ENCODE measurements at places on chromosomes 2 and 18.
A peak's percentile ranks its signal among the peaks of the same experiment; 100 is the strongest.

GRCh38 chr2:208025814-208026184 is 472 bp upstream of the PLEKHM3 start:
- ATAC-seq, result peak; percentile 36

GRCh38 chr2:11573418-11574175 is 39.8 kb downstream of the GREB1 start:
- ATAC-seq, result no peak

- no peak for ATAC-seq
These were observed 879.9 kb downstream of the DCC start for GRCh38 chr18:53219853-53220252.

DNA sequence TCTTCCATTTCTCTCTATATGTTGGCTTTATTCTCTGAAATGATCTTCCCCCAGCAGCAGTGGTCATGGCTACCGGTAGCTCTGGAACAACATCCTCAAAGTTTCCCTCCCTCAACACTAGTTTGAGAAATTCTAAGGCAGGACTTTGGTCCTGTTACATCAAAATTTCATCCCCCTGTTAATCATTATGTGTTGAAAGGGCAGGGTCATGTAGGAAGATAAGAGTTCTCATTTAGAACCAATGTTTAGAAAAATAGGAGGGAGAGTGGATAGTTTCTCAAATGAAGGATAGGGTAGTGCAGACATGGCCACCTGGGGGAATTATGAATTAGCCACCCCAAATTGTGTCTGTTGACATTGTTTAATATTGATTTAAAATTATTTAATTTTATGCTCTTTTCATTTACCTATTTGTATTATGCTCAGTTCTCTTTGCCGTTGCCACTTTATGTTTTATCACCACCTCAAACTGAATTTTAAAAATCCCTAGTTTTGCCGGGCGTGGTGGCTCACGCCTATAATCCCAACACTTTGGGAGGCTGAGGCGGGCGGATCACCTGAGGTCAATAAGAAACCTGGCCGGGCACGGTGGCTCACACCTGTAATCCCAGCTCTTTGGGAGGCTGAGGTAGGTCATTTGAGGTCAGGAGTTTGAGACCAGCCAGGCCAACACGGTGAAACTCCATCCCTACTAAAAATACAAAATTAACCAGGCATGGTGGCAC is 22.3 kb downstream of the EML4 start:
- no peak for ATAC-seq

DNA sequence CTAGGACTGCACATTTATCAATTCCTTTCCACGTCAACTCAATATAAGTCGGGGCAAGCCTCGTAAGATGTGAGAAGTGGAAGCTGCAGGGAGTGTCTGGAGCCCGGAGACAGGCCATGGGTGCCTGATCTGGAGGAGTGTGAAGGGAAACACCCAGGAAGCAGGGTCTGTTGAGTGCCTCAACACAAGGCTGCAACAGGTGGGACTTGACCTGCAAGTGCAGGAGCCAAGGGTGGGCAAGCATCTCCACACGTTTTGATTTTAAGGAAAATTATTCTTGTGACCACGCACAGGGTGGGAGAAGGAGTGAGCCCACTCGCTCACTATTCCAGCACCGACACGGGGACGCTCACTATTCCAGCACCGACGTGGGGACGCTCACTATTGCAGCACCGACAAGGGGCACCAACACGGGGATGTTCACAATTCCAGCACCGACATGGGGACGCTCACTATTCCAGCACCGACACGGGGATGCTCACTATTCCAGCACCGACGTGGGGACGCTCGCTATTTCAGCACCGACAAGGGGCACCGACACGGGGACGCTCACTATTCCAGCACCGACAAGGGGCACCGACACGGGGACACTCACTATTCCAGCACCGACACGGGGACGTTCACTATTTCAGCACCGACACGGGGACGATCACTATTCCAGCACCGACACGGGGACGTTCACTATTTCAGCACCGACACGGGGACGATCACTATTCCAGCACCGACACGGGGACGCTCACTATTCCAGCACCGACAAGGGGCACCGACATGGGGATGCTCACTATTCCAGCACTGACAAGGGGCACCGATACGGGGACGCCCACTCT is 197.3 kb downstream of the EIPR1 start:
- peak; percentile 17 for ATAC-seq

DNA sequence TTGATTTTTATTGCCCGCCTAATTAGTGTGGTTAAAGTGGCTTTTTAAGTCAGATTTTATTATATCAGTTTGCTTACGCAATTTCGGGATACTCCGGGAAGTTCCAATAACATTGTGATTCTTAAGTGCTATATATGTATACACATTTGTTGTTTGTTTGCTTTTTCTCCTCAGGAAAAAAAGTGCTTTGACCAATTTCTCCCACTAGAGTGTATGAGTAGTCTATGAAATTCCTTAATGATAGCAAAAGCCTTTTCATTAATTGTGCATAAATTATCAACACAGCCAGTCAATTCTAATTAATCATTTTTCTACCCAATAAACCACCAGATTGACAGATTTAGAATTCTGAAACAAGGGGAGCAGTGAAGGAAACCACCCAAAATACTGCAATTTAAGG is 172.2 kb downstream of the DPP10 start:
- ATAC-seq, result no peak

DNA sequence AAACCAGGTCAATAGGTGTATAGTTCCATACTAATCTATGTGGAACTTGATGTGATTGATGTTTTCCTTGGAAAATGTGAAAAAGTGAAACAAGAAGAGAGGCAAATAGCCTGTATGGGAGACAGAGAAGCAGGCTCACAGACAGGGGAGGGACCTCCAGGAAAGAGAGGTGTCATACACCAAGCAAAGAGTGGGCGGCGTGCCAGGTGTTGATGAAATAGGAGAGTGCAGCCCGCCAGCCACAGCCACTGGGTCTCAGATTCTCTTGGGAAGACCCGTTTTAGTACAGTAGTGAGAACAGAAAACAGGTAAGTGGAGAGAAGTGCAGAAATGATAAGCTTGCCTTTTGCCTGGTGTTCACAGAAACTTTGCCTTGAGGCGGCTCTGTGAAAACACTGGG is 301.9 kb downstream of the ZNF407 start:
- ATAC-seq, result no peak

DNA sequence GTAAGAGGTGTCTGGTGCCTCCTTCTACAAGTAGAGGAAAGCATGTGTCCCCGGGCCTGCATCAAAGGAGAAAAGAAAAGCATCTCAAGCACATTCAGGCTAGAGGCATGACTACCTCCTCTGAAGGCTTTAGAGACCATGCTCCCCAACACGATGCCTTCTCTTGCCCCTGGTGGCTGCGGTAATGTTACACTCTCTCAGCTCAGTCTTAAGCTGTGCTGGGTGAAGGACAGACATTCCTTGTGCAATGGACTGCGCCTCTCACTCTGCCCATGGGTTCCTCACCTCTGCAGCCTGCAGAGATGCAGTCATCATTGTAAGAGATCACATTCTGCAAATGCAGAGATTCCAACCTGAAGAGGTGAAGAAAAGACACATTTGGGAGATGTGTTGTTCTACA is 148.2 kb upstream of the HNRNPA3 start:
- ATAC-seq, result no peak

DNA sequence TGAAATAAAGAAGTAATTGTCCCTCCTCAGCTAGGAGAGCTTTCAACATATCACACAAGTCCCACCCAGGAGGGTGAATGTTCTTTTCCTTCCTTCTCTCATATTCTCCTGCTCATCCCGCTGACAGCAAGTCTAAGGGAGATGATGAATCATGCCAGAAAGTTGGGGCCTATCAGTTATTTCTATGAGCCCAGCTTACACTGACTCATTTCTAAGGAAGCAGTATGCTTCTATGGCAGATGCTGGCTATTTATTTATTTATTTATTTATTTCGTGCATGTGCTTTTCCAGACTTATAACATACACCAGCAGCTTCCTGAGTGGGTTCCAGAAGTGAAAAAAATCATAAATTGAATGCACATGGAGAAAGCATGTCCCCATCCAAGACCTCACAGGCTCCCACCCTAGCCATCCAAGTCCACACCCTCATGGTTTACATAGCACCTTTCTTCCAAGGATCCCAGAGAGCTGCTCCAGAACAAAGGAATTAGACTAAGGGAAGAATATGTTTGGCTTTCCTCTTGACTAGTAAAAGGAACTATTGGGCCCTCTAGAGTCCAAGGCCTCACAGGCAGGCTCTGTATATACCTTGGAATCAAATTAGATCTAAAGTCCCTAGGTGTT is 1074.2 kb upstream of the ZEB2 start:
- no peak for ATAC-seq

DNA sequence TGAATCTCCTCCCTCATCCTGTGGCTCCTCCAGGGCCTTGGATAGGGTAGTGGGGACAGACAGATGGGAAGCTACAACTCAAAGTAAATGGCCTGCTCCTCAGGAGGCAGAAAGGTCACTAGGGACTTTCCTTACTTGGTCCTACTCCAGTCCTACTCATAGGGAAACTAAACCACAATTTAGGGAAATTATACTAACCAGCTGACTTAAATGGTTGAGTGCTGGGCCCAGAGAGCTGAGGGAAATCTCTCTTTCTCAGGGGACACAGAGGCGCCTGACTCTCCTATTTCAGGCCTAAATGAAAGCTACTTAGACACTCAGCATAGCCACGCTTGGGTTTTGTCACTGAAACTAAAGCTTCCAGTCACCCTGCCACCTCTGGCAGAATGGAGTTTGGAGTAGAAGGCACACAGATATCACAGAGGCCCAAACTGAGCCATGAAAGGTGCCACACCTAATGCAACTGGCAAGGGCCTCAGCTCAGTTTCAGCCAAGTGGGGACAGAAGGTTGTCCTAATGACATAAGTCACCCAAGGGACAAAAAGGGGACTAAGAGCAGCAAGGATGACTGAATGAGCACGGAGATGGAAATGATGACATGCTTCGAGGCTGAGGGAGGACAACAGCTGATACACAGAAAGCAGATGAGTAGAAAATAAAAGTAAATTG is 24.0 kb downstream of the CERKL start:
- no peak for ATAC-seq

GRCh38 chr2:237486334-237486818 is 675 bp upstream of the MLPH start:
- ATAC-seq, result no peak

- ATAC-seq, result peak; percentile 48
These were observed 168.7 kb upstream of the HDAC4 start for GRCh38 chr2:239569401-239570090.

DNA sequence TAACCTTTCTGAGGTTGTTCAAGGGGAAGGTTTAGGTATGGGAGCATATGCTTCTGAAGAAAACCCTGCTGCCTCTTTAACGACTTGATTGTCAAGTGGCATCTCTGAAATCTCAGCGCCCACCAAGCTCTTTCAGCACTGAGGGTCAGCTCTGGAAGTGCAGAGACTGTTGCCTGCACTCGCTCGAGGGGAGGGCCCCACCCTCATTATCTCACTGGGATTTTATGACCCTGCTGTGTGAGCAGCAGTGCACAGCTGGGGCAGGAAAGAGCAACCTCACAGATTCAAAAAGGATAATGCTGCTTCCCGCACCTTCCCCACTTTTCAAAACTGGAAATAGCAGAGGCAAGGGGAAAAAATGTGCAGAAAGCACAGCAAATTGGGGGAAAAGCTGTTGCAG is 56.9 kb upstream of the SPRED2 start:
- ATAC-seq, result no peak

GRCh38 chr18:32915516-32915915 is 142.7 kb upstream of the KLHL14 start:
- no peak for ATAC-seq

- no peak for ATAC-seq
These were observed 1.5 kb downstream of the C18orf54 start for GRCh38 chr18:54359233-54359632.

- no peak for ATAC-seq
These were observed 55.7 kb downstream of the NCAPH start for GRCh38 chr2:96391153-96391827.

GRCh38 chr2:114661971-114662939 is 219.8 kb downstream of the DPP10 start:
- ATAC-seq, result peak; percentile 17

GRCh38 chr18:21457179-21457535 is 143.3 kb downstream of the ESCO1 start:
- no peak for ATAC-seq

DNA sequence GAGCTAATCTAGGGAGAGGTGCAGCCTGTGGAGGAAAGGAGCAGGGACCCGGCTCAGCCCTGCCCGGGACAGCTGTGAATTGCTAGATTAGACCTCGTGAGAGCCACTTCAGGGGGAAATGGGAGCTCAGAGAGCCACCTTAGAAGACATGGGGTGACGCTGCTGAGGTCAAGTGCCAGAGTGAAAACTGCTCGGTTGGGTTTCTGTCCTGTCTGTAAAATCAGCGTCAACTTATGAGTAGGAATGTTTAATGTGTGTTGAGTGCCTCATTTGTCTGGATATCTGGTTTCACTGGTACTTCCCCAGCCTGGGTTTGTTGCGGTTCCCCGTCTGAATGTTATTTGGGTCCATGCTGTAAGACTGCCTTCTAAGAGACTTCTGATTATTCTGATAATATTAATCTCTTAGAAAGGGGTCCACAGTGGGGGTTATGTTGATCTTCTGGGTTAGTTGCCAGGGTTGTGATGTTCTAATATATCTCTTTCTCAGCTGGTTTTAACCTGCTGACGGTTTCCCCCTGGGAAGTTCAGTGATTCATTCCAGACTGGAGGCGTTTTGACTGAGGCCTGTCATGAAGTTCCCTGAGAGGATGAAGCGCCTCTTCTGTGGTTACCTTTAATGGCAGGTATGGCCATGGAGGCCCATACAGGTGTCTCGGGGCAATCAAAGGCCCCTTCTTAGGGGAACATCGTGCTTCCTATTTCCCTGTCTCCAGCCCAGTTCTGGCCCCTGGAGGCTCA is 175.9 kb downstream of the SH3RF3 start:
- no peak for ATAC-seq
